ENCODE measurements at places on chromosomes 7 and 10.

DNA sequence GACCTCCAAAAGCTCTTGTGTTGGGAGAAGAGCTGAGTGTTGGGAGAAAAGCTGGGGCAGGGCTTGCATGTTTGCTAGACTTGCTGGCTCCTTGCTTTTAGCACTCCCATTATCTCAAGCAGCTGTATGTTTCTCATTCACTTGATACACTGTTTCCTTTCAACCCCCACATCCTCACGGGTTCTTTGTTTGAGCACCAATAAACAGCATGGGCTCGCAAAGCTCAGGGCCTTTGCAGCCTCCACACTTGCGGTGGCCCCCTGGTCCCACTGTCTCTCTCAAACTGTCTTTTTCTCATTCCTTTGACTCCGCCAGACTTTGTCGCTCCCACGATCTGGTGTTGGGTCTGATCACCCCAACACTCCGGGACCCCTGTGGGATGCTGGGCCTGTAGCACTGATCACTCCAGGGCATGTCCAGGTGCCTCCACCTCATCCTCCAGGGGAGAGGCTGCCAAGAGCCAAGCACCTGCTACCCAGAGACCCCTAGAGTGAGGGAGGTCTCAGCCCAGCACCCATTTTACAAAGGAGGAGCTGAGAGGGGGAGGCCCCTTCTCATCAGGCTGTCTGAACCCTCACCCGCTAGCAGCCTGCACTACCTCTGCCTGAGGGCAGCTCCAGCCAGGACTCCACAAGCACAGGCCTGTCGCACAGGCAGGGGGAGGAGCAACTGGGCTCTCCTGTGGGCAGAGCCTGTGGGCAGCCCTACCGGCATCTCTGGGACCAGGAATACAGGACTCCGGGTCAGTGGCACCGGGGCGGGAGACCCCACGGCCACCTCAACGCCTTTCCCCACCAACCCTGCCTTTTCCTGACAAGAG is 49.1 kb upstream of the MSMB start:
- DNase-seq, result no peak

DNA sequence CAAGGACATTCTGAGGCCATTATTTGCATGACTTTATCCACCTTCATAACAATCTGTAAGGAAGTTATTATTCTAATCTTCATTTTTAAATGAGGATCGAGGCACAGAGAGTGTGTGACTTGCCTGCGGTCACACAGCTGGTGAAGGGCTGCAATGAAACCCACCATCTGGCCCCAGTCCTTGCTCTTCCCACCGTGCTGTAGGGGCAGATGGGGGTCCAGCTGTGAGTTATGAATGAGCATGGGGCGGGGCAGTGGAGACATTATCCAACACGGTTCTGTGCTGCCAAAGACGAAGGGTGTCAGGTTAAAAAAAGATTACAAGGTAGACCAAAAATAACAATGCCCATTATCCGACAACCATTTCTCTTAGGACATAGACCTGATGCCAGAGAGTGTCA is 417.5 kb upstream of the MGMT start:
- DNase-seq, result no peak

DNA sequence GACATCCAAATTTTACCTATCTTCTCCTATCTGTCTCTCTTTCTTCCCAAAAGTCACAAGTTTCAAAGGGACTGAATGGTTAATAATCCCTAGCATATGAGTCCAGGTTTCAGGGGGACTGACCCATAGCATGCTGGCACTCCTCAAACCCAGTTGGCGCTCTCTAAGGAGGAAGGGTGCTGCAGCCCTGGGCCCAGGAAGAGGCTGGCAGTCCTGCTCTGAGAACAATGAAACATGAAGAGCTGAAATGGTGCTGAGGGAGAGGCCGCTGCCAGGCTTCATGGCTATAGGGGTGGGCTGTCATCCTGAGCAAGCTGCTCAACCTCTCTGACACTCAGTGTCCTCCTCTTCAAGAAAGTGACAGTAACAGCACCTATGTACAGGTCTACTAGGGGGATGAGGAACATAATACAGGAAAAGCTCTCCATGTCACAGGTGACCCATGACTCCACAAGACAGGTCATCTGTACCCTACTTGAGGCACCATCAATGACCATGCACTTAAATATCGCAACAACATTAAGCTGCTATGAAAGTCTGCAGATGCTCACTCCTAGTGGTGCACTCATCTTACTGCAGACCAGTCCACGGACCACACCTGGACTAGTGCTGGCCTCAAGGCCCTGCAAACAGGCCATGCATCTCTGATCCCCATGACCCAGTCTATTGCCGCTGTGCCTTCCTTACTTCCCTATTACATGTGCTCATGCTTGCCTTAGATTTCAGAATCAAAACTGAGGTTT is 17.0 kb downstream of the COBL start:
- DNase-seq, result no peak

DNA sequence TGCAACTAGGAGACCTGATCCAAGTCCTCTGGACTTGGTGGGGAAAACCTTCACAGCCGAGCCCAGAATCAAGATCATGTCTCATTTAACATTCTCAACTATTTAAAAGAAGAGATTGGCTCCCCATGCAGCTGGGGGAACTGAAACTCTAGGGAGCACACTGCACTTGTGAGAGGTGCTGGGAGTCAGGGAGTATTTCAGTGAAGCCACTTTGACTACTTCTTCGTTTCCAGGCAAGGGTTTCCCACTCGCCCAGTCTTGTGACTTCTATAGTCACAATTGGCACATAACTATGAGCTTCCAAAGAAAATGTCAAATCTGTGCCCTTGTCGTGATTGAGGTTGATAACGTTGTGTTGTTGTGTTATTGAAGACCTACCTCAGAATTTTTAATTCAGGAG is 62.9 kb downstream of the AKR1B1 start:
- DNase-seq, result no peak

DNA sequence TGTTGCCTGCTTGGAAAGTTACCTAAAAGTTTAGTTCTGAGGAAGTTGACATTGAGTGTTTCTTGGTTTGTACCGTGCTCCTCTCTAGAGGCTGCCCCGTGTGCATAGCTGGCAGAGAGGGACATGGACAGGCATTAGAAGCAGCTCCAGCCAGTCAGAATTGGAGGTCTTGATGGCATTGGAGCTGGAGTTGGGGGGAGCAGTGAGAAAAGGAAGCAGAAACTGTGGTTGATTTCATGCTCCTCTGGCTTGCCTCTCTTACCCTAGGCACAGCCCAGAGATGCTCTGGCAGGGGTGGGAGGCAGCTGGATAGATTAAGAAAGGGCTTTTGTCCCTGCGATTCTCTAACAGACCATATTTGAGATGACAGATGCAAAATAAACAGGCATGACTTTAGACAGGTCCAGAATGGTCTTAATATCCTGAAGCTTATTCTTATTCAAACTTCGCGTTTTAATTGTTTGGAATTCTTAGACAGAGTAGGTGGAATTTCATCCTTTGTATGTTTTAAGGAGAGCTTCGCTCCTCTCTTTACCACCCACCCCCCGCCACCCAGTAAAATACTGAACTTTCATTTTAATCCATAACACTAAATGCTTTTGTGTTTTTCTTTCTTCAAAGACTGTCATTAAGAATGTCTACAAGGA is 73.5 kb upstream of the GLCCI1 start:
- DNase-seq, result no peak
